ENCODE measurements at places on chromosomes 16 and 17.

GRCh38 chr16:84673561-84673960 is 25.2 kb downstream of the KLHL36 start:
- no peak for DNase-seq

DNA sequence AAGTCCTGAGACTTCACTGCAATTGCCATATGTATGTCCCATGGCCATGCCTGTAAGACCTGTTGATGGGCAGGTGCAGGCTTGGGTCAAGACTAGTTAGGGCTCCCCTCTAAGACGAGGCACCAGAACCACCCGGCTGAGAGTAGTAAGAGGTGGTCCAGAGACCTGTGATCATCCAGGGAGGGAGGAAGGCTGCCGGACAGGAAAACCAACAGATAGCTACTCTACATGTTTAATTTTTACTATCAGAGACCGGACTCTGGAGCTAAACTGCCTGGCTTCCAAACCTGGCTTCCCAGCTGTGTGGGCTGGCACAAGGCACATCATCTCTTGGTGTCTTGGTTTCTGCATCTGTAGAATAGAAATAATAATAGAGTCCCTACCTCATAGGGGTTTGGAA is 73.0 kb downstream of the ERCC4 start:
- no peak for DNase-seq

DNA sequence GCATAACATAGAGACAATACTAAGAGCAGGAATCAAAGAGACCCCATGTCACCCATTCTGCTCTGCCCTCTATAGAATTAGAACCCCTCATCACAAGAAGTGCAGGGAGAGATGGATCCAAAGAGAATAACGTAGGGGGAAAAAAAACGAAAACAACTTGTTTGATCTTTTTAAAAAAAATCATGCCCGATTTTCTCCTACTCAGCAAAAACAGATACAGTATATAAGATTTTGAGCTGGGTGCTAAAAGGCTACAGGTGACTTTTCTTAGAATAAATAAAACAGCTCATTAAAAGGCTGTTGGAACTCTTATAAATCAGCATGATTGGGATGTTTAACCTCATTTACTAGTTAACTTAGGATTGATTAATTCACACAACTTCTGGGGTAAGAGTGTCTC is 17.4 kb downstream of the UBN1 start:
- DNase-seq, result no peak

DNA sequence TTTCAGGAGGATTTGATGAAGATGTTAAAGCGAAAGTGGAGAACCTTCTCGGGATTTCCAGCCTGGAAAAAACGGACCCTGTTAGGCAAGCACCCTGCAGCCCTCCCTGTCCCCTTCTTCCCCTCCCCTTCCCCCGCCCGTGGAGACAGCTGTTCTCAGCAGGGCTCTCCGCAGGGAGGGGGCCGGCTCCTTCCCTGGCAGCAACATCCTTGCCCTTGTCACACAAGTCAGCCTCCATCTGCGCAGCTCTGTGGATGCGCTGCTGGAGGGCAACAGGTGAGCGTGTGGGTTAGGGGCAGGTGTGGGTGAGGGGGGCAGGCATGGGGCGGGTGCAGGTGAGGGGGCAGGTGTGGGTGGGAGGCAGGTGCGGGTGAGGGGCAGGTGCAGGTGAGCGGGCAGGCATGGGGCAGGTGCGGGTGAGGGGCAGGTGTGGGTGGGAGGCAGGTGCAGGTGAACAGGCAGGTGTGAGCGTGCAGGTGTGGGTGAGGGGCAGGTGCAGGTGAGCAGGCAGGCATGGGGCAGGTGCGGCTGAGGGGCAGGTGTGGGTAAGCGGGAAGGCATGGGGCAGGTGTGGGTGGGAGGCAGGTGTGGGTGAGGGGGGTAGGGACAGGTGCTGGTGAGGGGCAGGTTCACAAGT is 9.4 kb downstream of the CYBC1 start:
- no peak for DNase-seq

GRCh38 chr17:75228847-75229246 is 23.4 kb downstream of the NUP85 start:
- no peak for DNase-seq

GRCh38 chr17:81400154-81400977 is 5.1 kb downstream of the BAHCC1 start:
- no peak for DNase-seq

DNA sequence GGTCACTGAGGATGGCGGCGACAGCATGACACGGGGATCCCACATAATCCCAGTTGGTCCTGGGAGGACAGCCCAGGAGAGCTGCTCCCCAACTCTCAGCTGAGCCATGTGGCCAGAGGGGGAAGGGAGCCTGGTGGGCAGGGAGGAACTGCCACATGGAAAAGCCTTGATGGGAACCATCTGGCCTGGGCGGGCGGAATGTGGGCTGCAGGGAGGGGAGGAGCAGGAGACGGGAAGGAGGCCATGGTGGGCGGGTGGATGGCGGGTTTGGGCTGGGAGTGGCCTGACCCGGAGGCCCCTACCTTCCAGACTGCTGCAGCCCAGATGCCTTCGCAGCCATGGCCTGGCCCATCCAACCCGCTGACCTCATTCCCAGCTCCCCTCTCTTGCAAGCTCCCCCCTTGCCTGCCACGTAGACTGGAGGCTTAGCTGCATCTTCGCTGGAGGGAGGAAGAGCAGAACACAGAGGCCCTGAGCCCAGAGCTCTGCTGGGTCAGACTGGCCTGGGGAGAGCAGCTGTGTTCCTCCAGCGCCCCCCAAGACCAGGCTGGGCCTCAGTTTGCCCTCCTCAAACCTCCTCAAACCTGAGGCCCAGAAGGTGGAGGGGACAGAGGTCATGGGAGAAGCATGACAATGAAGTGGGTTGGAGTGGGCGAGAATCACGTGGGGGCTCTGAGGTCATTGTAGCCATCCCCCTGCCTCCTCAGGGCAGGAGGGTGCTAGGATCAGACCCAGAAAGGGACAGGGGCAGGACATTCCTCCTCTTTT is 8.2 kb upstream of the COL1A1 start:
- DNase-seq, result no peak

DNA sequence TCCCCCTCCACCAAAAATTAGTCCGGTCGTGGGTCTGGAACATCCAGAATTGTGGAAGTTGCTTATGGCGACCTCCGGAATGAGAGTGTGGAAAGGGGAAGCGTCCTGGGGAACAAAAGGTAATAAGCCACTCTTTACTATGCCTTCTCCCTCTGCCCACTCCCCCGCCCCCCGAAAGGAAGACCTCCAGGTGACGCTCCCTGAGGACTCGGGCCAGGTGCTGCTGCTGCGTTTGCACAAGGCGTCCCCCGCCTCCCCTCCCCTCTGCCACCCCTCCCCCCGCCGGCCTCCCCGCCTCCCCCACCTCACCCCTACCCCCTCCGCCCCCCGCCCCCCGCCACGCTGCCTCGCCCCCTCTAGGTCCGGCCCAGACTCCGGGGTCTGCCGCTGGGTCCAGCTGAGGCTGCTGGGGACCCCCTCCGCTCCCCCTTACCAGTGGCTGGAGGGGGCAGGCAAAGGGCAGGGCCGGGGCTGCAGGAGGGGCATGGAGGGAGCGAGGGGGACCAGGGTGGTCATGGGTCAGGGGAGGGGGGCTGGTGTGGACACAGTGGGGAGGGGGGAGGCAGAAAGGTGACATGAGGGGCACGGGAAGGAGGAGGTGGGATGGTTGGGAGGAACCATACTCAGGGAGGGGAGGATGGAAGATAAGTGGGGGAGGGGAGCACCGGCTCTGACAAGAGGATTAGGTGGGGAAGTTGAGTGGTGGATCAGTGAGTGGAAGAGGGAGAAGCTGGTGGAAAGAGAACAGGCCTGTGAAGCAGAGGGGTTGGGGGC is 23.6 kb downstream of the ALOX12B start:
- DNase-seq, result no peak
